ENCODE measurements at places on chromosomes 6 and 20.

DNA sequence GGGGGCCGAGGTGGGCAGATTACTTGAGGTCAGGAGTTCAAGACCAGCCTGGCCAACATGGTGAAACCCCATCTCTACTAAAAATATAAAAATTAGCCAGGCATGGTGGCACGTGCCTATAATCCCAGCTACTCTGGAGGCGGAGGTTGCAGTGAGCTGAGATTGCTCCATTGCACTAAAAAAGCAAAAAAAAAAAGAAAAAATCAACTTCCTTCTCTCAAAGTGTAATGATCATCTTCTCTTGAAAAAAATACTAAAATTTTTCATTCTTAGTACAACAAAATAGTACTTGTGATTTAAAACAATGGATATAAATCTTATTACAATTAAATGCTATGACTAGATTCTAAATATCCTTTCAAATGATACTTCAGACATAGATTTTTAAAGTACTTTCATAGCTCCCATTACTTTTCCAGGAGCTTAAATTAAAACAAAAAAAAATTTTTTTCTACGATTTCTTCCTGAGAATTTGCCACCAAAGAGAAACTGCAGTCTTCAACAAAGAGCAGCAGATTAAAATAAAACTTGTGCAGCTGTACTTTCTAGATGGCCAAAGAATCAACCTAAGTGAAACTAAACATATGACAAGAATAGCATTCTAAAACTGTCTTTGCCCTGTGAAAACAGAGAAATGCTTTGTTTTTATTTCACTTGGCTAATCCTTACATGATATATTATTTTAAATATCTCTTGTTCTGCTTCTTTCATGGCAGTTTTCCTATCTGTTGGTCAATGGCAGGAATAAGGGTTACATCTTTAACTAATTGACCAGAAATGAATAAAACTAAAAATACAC lies 75.2 kb downstream of the MAP3K5 start:
- no peak for DNase-seq

GRCh38 chr6:164533045-164533362 lies 776.4 kb downstream of the C6orf118 start:
- DNase-seq, result no peak

DNA sequence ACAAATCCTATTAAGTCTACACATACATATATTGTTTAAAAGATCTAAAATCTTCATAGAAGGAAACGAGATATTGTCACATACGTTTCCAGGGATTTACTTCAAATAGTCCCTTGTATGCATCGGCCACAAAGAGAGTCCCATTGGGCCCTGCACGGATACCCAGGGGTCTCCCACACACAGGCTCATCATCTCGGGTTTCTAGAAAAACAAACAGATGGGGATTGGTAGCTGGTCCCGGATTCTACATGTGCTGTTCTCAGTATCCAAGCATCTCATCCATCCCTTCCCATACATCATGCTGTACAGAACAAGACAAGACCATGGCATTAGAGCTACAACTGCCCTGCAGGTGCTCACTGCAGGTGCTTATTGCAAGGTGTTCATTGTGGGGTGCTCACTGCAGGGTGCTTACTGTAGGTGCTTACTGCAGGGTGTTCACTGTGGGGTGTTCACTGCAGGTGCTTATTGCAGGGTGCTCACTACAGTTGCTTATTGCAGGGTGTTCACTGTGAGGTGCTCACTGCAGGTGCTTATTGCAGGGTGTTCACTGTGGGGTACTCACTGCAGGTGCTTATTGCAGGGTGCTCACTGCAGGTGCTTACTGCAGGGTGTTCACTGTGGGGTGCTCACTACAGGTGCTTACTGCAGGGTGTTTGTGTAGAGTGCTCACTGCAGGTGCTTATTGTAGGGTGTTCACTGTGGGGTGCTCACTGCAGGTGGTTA lies 21.0 kb downstream of the APMAP start:
- no peak for DNase-seq

DNA sequence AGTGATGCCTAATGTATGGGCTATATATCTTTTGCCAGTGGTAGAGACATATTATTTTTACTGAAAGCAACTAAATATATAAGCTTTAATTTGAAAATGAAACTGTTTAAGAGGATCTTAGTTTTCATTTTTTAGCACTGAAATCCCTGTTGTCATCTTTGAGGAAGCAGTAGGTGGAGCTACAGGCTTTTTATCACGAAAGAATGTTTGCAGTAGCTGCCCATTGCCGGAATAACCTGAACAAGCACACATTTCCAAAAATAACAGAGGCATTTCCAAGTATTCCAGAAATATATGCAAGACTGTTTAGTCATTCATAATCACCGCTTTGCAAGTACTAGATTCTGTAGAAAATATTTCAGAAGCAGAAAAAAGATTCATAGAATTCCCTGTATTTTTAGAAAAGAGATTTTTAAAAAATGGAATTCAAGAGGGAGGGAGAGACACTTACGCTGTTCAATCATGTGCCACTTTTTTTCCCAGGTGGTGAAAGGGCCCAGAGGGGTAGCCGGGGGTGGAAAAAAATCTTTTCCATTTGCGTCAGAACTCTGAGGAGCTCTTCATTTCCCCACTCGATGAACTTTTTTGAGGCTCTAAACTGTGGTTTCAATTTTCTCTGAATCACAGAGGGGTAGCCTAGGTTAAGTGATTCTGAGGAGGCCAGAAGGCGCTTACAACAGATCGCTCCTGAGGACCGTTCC lies 142.5 kb upstream of the FERMT1 start:
- DNase-seq, result no peak

GRCh38 chr6:22632581-22633145 lies 63.3 kb downstream of the HDGFL1 start:
- DNase-seq, result no peak

DNA sequence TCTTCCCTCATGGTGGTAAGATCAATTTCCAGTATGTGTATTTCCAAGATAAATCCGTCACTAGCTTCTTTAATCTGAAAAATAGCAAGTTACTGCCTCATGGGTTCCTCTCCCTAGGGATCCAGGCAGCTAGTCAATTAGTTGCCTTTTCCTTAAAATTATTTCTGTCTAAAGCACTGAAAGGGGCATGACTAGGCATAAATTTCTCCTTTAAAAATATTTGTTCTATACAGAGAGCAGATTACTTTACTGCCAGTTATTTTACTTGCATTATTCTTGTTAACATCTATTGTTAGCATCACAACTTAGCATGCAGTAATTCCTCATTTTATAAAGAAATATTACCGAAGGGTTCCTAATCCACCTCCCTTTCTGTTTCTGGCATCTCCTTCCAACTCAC lies 1.4 kb downstream of the MTCL3 start:
- no peak for DNase-seq

GRCh38 chr20:8631271-8631670 lies 437.6 kb upstream of the PLCB4 start:
- no peak for DNase-seq

GRCh38 chr6:138492113-138492512 lies 7.2 kb downstream of the NHSL1 start:
- DNase-seq, result no peak

GRCh38 chr6:51466427-51466826 lies 621.0 kb downstream of the PKHD1 start:
- DNase-seq, result no peak

DNA sequence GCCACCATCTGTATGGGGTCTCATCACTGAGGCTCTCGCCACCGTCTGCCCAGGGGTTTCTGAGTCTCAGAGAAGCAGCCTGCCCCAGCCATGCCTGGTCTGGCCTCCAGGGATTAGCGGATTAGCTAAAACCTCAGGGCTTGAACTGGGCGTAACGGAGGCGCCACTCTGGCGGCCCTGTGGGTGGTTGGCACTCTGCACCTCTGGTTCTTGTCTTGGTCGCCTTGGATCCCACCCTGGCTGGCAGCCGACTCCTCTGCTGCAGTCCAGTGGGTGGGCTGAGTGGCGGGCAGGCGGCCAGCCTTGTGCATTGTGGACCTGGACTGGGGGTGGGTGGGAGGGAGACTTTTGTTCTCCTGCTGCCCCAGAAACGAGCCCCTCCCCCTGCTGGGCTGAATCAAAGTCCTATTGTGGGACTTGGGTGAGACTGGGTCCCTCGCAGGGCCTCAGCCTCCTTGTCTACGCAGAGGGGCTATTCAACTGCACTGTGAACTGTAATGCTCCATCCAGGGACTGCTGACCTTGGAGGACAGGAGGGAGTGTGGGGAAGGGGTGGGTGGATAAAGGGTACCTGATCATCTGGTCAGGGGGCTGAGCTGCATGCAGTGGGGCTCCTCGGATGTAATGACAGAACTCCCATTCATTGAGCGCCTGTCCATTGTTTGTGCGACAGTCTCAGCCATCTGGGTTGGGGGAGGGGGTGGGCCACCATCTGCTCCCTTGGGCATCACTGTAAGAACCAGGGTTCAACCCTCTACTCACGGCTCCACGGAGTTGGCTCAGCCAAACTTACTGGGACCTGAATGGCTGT lies 23.9 kb downstream of the SUN5 start:
- DNase-seq, result peak; percentile 19

- no peak for DNase-seq
Measured at GRCh38 chr6:79544939-79545450, 7.8 kb upstream of the LCA5 start.

- DNase-seq, result no peak
Measured at GRCh38 chr6:81612136-81612535, 140.3 kb downstream of the TENT5A start.

DNA sequence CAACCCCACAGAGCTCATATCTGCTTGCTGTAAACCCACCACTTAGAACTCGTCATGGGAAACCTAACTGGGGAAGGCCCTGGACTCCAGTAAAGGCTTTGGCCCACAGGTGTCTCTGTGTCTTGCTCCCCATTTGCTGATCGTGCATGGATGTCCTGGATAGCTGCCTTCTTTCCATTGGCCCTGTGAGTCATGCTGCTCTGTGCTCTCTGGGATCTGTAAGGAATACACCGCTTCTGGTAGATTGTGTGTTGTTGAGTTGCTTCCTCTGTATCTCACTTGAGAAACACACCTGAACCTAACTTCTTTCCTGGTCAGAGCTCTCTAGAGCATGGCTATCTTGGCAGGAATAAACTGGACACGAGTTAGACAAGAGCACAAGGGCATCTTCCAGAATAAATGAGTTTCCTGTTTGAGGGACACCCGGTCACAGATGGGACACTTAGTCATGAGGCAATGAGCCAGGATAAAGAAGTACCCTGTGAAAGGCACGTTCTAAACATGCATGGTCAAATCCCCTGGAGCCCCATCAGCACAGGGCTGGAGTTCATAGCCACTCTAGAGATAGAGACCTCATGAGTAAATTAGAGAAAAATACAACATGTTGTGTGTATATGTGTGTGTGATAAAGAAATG lies 99.6 kb upstream of the TMEM170B start:
- no peak for DNase-seq

GRCh38 chr6:128149796-128150195 lies 248.9 kb upstream of the THEMIS start:
- DNase-seq, result no peak

GRCh38 chr6:128438393-128438792 lies 82.0 kb downstream of the PTPRK start:
- no peak for DNase-seq

- DNase-seq, result no peak
Measured at GRCh38 chr20:9417665-9418064, 96.7 kb upstream of the LAMP5 start.

- no peak for DNase-seq
Measured at GRCh38 chr20:39021748-39022147, 59.6 kb downstream of the DHX35 start.

DNA sequence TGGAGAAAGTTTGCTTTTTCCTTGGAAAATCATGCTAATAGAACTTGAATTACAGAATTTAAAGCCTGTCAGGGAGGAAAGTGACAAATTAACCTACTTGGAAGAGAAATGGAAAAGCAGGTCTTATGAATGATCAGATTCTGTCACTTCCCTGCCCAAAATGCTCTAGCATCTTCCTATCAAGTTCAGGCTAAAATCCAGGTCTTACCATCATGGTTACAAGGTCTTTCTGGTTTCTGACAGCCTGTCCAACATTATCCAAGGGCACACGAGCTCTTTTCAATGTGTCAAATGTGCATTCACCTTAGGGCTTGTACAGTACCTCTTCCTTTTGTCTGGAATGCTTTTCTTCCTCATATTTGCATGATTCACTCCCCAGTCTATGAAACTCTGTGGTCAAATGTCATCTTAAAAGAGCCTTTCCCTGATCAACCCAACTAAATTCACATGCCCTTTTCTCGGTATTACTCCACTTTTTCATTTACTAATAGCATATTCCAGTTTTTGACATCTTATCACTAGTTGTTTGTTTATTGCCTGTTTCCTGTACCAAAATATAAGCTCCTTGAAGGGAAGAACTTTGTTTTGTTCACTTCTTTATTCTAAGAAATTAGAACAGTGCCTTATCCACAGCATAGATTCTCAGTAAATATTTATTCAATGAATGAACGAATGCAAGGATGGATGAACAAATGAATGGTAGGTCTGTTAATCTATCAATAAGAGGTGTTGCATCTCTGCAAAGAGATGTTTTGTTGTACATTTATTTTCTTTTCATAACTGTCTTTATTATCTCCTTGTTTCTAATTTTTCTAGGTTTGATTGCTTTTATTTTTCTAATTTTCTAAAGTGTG lies 139.5 kb downstream of the BCAS1 start:
- no peak for DNase-seq

DNA sequence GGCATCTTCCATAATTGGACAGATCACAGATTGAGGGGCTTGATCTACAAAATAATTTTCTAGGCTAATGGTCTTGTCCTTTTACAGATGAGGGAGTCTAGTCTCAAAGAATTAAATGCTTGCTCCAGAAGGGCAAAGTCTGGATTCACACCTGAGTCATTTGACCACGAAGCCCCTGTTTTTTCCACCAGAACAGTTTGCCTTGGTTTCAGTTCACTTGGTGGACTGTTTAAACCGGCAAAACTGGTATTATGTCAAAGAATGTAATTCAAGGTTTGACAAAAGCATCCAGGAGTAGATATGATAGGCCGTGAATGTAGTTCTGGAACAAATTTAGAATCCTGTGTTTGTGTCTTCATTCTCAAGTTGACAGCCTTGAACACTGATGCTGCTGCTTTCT lies 3.3 kb downstream of the MYO6 start:
- DNase-seq, result no peak

DNA sequence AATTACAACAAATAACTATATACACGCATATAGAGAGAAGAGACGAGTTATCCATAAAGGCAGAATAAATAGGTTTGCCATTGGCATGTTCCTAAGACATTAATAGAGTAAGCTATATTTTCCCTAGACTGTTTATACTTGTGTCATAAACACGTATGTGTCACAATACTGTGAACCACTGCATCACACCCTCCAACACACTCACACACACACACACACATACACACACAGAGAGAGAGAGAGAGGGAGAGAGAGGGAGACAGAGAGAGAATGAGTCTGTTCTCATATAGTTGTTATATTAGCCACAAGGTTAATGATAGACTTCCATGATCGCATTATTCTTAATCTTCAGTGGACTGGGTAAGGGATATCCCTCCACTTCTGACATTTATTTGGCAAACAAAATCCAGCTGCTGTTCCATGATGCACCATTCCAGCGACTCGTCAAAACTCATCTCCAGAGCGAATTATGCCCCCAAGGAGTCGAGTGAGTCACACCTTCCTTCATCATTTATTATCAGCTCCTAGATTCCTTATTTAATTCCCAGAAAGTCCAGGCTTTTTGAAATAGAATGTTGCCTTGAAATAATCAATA lies 82.8 kb upstream of the HIVEP1 start:
- DNase-seq, result no peak

- DNase-seq, result peak; percentile 68
Measured at GRCh38 chr20:57594092-57594951, 25.9 kb downstream of the ZBP1 start.

GRCh38 chr6:138500867-138501446 lies 1.7 kb upstream of the NHSL1 start:
- DNase-seq, result no peak

GRCh38 chr6:104957301-104958177 lies 632 bp downstream of the LIN28B start:
- no peak for DNase-seq

All from activated naive CD8-positive, alpha-beta T cell treated with anti-CD3 and anti-CD28 coated beads, Interleukin-2, amount 10 ng/mL, durations not matched to agents 7 days and 5 days (primary cell).